ENCODE measurements at places on chromosomes 4 and X.

- no peak for DNase-seq
Measured at GRCh38 chr4:126361287-126361686, 1046.5 kb downstream of the FAT4 start.

GRCh38 chrX:96004386-96004785 is 680.3 kb upstream of the DIAPH2 start:
- peak; percentile 71 for DNase-seq

DNA sequence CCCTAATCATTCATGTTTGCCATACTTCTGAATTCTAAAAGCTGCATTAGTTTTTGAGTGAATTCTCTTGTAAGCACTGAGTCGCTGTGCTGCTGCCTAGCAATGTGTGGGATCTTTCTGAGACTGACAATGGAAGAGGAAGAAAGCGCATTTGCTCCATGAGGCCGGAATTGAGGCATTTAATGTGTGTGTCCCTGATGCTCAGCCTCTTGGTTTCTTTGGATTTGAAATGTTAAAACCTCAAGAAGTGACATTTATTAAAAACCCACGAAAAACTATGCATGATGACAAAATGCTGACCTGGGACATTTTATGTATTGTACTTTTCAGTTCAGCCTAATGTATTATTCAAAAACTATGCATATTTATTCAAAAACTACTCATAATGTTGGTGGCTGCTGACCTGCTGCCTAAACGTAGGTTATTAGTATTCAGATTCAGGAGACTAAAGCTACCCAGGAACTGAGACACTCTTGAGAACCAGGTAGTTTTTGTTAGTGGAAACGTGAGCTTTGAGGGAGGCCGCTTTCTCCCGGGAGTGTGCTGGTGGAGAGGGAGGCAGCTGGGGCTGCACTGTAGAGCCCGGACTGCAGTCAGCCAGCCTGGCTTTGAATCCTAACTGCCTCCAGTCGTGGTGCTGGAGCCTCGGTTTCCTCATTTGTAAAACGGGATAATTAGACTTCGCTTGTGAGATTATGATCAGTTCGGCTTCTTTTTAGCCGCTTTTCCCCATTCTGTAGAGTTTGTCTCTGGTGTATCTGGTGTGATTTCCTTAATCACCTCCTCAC is 11.3 kb downstream of the RGS12 start:
- no peak for DNase-seq

- peak; percentile 5 for DNase-seq
Measured at GRCh38 chr4:133498149-133498548, 349.1 kb downstream of the PCDH10 start.

DNA sequence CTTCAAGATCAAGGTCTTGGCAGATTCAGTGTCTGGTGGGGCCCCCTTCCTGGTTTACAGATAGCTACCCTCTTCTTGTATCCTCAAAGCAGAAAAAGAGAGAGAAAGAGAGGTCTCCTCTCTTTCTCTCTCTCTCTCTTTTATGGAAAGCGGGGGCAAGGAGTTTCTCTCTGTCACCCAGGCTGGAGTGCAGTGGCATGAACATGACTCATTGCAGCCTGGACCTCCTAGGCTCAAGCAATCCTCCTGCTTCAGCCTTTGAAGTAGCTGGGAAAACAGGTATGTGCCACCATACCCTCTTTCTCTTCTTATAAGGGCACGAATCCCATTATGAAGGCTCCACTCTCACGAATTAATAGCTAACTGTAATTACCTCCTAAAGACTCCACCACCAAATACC is 20.2 kb downstream of the RAB9B start:
- DNase-seq, result no peak

DNA sequence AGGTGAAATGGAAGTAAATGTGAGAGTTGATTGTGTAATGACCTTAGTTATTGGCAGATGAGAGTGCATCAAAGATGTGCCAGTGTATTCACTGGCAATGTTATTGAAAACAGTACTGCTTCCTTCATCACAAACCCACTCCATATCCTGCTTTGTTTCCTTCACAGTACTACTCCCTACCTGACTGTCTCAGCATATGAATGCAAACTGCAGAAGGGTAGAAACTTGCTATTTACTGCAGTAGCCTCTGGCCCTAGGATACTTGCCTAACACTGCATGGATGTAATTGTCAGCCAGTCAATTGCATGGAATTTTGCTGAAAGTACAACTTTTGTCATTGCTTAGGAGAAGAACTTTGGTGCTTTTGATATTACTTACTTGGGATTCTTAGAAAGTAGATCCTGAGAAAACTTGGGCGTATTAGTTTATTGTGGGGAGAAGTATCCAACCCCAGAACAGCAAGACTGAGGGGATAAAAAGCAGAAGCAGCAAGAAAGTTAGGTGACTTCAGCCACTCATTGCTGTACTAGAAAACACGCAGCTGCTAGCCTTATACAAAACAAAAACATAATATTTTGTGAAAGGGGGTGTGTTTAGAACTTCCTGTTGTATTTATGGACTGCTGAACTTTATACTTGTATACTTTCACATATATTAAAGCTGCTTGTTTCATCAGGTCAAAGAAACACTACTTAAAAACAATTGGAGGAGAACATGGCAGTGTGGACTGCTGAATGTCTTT is 219.0 kb downstream of the CCNG2 start:
- DNase-seq, result no peak

All from astrocyte of the spinal cord (primary cell).